ENCODE measurements at places on chromosomes 7 and 10. TPM values are rescaled to one million over a fixed set of nuclear protein-coding genes. Genes with fewer than 3 reads are reported as not detected.

DNA sequence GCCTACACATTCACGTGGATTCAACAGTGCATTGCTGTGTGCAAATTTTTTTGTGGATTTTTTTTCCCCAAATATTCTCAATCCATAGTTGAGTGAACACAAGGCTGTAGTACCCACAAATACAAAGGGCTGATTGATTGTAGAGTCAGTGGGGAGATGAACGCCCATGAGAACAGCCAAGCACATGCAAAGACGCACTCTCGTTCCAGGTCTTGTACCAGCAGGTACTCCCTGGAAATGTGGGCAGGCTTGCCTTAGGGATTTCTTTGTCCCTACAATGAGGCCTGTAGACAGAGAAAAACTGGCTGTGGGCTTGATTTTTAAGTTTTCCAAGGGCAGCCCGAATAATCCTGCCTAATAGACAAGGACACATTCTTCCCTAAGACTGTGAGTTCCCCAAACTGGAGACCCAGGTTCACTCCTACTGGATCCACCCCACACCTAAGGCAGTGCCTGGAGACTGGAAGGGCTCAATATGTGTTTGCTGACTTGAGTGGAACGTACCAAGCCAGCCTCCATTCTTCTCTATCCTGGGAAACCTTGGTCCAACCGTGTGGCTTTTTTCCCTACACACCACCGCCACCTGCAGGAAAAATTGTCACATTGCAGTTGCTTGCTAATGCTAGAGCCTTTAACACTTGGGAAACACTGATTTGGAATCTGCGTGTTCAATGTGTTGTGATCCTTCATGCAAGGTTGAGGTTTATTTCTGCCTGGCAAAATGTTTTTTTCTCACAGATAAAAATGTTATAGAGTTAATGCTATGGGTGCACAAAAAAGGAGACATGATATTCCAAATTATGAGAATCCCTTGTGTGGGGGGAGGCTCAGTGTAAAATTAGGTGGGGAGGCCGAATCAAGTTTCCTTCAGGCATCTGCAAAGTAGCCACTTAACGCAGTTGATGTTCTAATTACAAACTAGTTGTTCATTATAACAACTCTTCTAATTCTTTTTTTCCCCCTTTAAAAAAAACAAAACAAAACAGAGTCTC lies 49.3 kb downstream of the PPP1R17 start:
- DNase-seq: peak; percentile 53

DNA sequence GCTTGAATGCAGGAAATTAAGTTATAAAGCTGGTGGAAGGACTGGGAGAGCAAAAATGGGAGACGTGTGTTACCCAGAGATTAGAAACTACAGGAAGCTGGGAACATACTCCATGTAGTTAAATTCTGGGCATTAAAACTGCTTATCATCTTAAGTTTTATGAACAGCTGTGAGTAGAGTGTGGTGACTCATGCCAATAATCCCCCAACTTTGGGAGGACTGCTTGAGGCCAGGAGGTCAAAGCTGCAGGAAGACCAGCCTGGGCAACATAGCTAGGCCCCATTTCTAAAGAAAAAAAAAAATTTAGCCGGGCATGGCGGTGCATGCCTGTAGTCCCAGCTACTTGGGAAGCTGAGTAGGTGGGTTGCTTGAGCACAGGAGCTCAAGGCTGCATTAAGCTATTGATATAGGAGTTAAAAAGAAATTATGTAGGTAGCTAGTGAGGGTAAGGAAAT lies 56.2 kb upstream of the SEPHS1 start:
- DNase-seq: peak; percentile 82

- DNase-seq: peak; percentile 37
Observed at GRCh38 chr7:23654508-23654907, 25.5 kb upstream of the FAM221A start.

The NSMCE4A gene
- 40.2 TPM for total RNA-seq

The AKR1C4 gene
- total RNA-seq: not detected
